ENCODE measurements at places on chromosomes 2 and 18.

DNA sequence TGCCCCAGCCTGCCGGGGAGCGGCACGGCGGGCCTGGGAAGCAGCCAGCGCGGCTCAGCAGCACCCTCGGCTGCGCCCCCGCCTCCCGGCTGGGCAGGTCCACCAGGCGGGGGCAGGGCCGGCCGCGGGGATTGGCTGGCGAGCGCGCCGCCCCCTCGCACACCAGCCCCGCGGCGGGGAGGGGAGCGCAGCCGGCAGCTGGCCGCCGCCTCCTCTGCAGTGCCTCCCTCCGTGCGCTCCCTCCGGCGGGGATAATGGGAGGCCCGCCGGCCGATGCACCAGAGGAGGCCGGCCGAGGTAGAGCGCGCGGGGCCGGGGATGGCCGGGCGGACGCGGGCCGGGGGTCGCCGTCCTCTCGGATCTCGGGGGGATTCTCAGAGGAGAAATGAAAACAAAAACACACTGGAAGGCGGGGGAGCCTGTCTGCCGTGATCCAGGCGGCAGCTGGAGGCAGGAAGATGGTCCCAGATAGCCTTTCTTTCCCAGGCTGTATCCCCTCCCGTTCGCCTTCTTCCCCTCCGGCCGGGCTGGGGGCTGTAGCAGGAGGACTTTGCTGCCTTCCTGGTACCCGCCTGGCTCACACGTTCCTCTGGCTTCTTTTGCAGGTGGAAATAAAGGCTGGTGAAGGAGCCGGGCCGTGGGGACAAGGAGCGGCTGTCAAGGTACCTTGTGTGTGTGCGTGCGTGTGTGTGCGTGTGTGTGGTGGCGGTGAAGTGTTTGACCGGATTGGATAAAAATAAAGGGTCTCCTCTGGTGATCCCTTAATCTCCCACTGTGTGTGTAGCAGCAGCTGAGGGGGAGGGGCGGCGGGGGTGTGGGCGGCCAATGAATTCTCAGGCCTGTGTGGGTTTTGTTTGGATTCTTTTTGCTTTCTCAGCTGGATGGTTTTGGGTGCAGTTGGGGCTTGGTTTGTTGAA lies 18.1 kb downstream of the TET3 start:
- peak; percentile 81 for DNase-seq

GRCh38 chr18:74251297-74252038 lies 40.3 kb downstream of the CYB5A start:
- DNase-seq, result peak; percentile 80

DNA sequence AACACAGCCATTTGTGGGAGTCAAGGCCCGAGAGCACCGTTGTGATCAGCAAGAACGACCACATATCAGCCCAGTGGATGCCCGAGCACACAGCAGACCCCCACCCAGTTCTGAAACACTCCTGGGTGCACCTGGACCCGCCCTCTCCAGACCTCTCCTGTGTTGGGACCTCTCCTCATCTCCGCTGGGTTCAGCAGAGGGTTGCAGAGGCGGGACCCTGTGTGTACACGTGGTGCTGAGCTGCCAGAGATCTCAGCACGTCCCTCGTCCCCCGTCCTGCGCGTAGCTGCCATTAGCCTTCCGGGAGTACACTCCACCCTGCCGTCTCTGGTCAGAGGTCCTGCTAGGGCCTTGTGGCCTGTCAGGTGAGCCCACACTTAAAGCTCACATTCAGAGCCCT lies 51.7 kb downstream of the ADI1 start:
- no peak for DNase-seq

DNA sequence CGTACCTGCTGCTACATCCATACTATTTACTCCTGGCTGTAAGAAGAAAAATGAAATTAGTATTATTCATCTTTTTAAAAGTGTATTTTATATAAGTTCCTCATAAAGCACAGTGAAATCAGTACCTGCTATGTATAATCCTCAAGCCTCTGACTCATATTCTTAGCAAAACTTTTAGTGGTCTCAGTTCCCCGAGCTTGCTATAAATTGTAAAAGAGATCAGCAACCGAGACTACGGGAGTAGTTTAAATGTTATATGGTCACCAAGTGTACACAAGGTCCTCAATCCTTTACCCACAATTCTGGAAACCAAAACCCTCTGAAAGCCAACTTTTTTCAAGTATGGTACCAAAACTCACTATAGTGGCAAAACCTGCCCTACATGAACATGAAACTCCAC lies 24.2 kb downstream of the PRPF40A start:
- no peak for DNase-seq

GRCh38 chr2:178811901-178812300 lies 4.7 kb upstream of the TTN start:
- no peak for DNase-seq
